Femur (tissue), 1 donor: ENCODE measurements at places on chromosomes 13 and 19.
A peak's percentile ranks its signal among the peaks of the same experiment; 100 is the strongest.

- DNase-seq: no peak
Measured at GRCh38 chr13:49569993-49570689, 15.2 kb downstream of the RCBTB1 start.

DNA sequence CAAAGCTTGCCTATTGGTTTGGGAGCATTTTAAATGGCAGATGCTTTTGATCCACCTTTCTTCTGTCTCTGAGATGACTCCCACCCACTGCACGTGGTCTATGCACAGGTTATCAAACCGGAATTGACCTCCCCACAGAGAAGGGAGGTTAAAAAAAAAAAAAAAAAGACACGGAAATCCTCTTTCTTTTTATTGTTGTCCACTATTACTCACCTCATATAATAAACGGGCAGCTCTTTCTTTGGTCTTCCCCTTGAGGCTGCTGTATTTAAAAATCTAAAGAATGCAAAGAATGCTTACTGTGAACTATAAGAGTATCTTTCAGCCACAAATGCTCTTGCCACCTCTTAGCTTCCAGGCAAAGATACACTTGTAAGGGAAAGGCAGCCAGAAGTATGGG is 329.7 kb downstream of the NDFIP2 start:
- DNase-seq: no peak

- DNase-seq: no peak
Measured at GRCh38 chr19:47232422-47233211, 1.6 kb upstream of the BBC3 start.

DNA sequence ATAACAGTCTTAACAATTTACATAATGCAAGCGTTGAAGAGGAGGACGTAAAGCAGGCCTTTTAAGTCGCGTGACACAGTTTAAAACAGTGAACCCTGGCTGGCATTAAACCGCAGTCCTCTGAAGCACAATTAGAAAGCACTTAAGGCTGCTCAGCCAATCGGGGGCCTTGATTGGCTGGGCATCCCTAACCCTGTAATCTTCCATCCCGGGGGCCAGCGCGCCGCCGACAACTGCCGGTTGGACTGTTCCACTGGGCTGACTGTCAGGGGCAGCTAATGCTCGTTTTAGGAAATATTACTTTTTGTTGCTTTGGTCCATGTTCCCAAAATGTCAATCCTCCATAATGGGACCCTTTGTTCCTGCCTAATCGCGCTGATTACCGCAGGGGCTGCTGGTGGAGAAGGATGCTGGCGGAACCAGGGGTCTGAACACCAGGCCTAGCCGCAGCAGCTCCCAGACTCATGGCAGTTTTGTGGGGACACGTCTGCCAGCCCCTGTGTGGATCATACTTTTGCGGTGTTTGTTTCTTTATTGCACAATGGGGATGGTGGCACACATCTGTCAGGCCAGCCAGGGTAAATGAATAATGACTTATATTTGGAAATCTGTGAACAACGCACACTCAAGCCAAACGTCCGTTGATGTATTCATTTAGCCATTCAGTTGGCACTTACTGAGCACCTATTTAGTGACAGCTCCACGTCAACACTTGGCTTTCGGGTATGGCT is 127.1 kb upstream of the SPACA7 start:
- DNase-seq: peak; percentile 48

DNA sequence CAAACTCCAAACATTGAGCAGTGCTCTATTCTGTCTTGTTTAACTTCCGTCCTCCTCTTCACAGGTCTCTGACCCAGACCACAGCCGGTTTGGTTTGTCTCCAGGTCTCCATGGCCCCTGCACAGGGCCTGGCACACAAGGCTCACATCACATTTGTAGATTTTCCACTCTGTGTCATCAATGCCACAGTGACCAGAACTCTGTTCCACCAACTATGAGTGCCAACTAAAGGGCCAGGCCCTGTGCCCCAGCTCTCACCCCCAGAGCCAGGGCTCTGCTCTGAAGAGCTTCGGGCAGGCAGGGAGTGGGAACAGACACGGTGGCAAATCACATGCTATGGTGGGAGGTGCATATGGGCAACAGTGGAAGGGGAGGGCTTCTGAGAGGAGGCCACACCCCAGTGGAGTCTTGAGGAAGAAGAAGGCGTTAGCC is 16.0 kb downstream of the SMG9 start:
- no peak for DNase-seq

GRCh38 chr13:65744836-65745235 is 1485.3 kb downstream of the PCDH9 start:
- DNase-seq: no peak

DNA sequence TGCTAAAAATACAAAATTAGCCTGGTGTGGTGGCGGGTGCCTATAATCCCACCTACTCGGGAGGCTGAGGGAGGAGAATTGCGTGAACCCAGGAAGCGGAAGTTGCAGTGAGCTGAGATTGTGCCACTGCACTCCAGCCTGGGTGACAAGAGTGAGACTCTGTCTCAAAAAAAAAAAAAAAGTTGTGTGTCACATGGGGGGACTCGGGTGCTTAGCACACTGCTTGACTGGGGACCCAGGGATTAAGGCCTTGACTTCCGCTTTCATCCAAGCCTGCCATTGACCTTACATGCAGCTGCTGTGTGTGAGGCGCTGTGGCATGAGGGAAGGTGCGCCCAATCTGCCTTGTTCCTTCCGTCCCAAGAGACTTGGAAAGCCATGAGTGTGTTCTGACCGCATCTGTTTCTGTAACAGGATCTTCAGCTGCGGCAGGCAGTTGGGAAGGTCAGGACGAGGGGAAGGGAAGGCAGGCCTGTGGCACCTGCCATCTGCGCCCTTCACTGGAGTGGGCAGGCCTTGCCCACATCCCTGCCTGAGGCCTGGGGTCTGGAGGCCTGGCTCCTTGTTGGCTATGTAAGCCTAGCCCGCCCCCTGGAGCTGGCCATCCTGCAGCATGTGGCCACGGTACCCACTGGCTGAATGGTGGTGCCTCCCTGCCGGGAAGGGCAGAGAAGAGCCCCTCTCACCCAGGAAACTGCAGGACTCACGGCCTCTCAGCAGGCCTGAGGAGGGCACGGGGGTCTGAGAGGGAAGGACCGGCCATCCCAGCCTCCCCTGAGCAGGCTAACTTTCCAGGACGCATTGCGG is 23.0 kb downstream of the PPP1R37 start:
- DNase-seq: peak; percentile 56

DNA sequence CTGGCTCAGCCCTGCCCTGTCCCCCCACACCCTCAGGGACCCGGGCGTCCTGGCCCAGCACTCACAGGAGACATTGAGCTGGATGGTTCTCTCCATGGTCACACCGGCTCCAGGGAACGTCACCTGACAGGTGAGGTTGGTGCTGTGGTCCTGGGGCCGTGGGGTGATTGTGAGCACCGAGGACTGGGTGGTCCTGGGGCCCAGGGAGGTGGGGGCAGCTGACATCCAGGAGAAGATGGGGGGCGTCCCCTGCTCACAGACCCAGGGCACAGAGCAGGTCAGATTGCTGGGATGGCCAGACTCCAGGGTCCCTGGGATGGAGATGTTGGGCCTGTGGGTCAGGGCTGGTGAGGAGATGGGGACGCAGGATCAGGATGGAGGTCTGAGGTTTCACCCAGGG is 854 bp downstream of the SIGLEC6 start:
- DNase-seq: no peak

DNA sequence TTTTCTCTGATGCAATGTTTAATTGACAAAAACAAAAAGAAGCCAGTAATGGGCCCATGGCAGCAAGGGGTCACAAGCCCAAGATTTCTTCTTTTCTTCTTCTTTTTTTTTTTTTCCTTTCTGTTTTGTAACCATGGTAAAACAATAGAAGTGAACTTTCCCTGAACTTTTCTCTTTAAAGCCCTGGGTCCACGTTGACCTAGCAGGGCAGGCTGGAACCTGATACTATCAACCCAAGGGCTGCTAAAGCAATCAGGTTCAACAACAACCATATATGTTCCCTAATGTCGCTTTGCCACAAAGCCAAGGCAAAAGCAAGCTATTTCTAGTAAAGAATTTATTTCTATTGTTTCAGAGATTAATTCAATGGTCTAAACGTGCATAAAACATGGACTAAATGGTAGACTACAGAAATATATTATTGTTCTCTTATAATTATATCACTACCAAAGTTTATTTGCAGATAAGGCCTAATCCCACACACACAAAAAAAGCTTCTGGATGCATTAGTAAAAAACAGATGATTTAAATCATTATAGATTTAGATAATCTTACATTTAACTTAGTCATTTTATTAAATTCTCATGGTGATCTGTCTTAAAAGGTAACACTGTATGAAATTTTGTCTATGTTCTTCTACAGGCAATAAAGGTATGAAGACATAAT is 153.9 kb downstream of the DACH1 start:
- DNase-seq: peak; percentile 22

GRCh38 chr13:97934590-97934989 is 18.9 kb upstream of the IPO5 start:
- no peak for DNase-seq

DNA sequence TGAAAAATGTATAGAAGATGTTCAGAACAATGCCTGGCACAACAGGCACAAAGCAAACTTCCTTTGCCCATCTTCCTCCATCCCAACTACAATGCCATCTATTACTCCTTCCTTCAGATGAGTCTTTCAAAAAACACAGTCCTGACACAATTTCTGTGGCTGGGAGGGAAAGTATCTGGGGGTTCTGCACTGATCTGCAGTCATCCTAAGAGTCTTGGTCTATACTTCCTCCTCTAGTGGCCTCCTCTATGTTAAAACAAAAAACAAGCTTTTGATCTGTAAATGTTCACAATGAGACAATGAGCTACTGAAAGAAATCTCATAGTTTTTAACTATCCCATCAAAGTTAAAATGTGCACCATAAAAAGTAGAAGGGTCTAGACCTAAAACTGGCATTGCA is 44.8 kb downstream of the USP12 start:
- DNase-seq: no peak

DNA sequence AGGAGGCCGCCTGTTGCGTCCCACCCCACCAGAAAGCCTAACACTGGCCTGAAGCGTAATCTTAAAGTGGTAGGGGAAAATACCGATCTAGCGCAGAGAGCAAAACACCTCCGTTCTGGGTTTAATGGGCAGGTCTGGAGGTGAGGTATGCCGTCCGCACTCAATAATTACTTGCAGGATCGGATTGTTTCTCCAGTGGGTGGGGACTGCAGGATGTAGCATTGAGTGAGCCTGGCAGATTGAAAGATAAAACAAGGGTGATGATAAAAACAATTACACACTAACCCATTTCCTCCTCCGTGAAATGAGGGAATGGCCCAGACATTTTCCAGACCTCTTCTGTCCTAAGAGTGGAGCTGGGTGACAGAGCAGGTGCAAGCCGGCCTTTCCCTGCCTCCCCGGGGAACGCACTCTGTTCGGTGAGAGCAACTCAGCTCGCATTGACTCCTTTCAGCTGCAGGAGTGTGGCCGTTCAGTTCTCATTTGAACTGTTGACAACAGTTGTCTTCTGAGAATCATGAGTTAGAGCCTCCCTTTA is 110.2 kb upstream of the DOCK9 start:
- DNase-seq: no peak

DNA sequence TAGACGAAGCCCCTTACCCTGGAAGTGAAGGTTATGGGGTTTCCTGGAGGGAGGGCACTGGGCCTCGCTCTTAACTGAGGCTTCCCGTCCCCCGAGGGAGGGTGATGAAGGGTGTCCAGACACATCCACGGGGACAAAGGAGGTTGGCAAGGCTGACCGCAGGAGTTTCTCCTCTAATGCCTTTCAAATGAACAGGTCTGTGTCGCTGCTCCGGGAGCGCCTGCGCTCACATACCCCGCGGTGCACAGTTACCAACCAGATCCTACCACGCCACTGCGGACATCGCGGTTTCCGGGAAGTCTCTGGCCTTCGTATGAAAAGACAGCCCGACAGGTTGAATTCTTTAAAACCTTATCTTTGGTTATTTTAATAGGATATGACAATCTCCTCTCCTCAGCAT is 41.3 kb downstream of the IRS2 start:
- DNase-seq: no peak

DNA sequence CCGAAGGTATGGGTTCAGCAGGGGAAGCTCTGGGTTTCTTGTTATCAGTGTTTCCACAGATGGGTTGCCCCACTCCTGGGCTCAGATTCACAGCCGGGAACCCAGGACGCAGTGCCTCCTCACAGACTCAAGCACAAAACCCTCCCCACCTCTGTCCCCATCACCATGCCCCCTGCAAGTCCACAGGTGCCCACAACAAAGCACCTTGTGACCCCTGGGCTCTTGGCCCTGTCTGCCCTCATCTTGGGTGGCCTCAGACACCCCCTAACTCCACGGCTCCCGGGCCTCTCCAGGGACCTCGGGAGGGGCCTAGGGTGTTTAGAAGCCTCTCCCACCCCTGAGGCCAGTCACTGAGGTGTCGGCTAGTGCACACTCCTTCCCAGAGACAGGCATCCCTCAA is 231.7 kb downstream of the TUBA3C start:
- DNase-seq: no peak

DNA sequence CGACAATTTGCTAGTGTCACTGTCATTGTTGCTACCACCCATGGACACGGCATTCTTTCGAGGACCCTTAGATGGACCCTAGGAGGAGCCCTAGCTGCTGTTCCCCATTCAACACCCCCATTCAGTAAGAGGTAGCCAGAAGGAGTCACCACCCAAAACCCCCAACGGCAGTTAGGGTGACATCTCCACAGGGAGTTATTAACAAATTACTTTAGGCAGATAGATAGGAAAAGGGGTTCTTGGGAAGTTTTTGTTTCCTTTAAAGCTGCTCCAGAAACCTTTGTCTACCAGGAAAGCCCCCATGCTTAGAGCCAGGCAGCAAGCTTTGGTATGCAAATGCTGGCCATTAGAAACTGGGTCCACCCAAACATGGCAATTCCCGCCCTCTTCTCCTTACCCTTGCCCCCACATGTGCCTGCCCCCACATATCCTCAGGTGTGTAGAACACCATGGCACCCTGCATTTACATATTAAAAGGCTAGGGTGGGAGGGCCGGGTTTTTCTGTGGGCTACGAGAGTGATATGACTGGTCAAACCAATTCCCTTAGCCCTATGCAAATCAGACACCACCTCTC is 190.9 kb downstream of the SLITRK6 start:
- no peak for DNase-seq

GRCh38 chr13:94656766-94657165 is 55.1 kb downstream of the GPR180 start:
- no peak for DNase-seq

DNA sequence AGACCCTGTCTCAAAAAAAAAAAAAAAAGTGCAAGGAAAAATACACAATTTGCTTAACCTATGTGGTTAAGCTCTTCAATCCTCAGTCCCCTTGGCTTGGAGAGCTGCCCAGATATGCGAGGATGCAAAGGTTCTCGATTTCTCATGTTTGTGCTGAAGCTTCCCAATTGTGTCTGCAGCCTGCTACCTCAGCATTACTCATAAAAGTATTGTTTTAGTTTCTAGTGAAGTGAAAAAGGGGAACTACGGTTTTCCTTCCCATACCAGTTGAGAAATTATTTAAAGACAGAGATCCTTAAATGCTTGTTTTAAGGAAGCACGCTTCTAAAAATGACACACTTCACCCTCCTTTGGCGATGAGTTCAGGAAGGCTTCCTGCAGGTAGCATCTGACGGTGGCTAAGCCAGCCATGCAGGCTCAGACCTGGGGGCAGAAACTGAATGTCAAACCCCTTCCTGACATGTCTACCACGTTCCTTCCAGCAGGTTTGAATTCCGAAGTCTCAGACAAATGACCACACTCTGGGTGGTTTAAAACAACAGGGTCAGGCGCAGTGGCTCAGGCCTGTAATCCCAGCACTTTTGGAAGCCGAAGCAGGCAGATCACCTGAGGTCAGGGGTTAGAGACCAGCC is 47.9 kb downstream of the RUBCNL start:
- DNase-seq: peak; percentile 50

- DNase-seq: no peak
Measured at GRCh38 chr13:101258071-101258470, 158.2 kb downstream of the NALCN start.
